Germinal center (tissue), 1 donor: ENCODE measurements at places on chromosomes 11 and 22.

GRCh38 chr22:48096411-48096810, 1334.0 kb downstream of the TBC1D22A start:
- DNase-seq: no peak

DNA sequence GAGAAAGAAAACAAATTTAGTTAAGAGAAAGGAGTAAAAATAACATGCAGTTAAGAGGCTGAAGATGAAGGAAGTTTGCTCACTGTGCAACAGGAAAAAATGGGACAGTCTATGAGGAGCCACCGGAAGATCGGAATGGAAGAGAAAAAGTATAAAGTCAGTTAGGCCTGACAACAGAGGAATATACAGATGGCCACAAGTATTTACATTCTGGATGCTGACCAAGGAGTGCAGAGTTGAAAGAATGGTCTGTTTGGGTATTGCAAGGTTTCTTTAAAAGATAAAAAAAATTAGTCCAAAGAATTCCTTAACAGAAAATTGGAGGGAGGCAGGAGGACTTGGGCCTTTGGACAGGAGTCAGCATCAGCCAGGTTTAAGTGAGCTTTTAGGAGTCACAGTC, 37.5 kb downstream of the RBFOX2 start:
- DNase-seq: no peak

- DNase-seq: no peak
Measured at GRCh38 chr11:61657566-61658290, 22.5 kb upstream of the DAGLA start.

DNA sequence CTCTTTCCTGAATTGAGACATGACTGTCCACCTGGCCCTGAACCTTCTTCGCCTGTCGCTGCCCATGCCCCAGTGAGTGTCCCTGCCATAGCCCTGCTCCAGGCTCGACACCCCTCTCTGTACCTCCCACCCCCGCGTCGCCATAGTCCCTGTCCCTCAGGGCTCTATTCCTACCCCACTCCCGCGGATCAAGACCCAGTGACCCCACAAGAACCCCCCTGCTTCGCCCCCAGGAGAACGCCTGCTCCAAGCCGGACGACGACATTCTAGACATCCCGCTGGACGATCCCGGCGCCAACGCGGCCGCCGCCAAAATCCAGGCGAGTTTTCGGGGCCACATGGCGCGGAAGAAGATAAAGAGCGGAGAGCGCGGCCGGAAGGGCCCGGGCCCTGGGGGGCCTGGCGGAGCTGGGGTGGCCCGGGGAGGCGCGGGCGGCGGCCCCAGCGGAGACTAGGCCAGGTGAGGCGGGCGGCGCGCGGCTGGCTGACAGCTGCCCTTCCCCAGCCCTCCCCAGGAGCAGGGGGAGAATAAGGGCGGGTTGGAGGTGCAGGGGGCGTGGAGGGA, 5.6 kb downstream of the NRGN start:
- no peak for DNase-seq

DNA sequence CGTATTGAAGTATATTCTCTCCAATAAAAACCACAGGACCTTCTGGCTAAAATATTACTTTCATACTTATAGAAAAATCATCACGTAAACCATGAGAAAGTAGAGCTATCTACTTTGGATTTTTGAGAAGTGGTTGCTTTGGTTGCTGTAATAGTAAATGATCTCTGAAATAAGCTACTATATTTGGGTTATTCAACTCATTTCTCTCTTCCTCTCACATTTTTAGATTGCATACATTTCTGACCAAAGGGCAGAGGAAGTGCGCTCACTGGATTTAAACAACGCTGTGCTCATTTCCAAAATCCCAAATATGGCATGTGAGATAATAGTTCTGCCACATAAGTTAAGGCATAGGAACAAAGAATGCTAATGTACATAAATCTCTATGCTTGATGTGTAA, 357.0 kb downstream of the LRRC4C start:
- DNase-seq: no peak

DNA sequence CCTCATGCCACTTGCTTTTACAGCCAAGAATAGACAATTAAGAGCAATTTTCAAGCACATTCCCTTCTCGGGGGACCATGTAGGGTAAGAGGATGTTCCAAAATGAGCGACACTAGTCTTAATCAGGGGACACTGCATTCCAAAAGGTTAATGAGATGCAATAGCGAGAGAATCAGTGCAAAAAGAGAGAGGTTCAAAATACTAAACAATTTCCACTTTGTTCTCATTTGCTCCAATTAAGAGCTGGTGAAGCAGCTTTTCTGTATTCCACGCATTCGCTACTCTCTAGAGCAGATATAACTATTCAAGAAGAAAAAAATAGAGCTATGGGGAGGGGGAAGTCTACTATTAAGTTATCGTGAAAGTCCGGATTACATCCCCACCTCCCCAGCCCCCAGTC, 811 bp downstream of the LRRC4C start:
- DNase-seq: no peak

DNA sequence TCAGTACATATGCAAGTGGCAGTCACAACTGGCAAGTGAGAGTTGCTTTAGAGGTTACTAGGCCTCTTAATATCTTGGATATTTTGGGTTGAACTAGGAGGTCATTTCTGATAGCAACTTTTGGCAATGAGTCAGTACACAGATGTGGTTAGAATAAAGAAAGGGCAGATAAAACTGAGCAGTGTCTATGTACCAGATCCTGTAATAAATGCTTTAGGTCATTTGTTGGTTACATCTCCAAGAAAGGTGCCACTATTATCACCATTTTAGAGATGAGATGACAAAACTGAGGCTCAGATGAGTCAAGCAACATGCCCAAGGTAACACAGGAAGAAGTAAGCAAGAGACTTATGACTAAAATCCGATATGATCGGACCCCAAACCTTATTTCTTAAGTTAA, 25.0 kb downstream of the MAML2 start:
- no peak for DNase-seq

DNA sequence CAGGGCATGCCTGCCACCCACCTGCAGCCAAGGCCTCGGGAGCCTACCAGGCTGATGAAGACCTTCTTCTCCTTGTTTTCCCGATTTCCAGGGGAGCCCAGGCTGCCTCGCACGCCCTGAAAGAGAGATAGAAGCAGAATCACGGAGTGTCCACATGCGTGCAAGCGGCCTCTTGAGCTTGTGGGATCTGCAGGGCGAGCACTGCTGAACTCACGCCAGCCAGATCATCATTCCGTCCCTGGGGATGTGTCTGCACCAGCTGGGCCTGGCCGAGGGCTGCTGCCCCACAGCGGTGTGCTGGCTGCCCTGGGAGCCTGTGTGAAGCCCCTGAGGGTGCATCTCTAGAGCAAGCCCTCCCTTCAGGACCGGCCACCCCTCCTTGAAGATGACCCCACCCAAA, 17.9 kb downstream of the USH1C start:
- DNase-seq: no peak
